ENCODE measurements at places on chromosomes 3 and 15. TPM values are rescaled to one million over a fixed set of nuclear protein-coding genes. Genes with fewer than 3 reads are reported as not detected.

GRCh38 chr3:139443186-139443585 lies 33.1 kb downstream of the RBP2 start:
- no peak for DNase-seq

- no peak for DNase-seq
Measured at GRCh38 chr15:25618161-25618560, 179.3 kb upstream of the UBE3A start.

DNA sequence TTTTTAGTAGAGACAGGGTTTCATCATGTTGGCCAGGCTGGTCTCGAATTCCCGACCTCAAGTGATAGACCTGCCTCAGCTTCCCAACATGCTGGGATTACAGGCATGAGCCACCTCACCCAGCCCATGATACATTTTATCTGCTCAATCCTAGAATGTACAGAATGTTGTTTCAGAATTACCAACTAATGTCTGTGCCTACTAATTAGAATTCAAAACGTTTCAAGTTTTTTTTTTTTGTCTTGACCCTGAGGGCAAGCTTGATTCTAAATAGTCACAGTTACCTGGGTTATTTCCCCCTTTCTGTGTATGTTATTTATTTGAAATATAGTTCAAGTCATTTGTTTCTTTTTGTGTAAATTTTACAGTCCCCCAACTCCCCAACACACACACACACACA lies 5.3 kb upstream of the KIF23 start:
- DNase-seq = no peak

DNA sequence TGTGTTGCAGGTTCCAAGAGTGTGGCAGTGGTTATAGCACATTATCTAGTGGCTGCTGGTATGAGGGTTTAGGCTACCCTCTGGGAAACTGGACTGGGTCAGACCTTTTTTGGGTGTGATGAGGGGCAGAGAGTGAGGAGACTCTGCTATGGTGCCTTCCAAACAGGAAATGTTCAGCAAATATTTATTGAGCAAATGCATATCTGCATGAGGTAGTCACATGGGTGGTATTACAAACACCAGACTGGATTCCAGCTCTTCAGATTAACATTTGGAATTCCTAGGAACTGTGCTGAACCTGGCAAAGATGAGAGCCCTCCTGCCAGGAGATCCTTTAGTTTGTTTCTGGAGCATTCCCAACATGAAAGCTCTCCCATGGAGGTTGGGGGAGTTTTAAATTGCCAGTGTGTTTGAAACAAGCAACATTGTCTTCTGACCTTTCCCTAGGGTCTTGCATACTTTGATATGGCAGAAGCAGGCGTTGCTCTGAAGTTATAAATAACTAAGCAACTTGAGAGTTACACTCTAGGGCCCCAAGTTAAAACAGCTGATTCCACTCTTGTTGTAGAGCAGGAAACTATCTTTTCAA lies 341.2 kb upstream of the C2CD4B start:
- DNase-seq = no peak

Gene C3orf20
- total RNA-seq = not detected

Gene CPNE9
- total RNA-seq = not detected

Measured in pulmonary artery endothelial cell (primary cell).